ENCODE measurements at places on chromosomes 13 and 19. TPM values are rescaled to one million over a fixed set of nuclear protein-coding genes. Genes with fewer than 3 reads are reported as not detected.

DNA sequence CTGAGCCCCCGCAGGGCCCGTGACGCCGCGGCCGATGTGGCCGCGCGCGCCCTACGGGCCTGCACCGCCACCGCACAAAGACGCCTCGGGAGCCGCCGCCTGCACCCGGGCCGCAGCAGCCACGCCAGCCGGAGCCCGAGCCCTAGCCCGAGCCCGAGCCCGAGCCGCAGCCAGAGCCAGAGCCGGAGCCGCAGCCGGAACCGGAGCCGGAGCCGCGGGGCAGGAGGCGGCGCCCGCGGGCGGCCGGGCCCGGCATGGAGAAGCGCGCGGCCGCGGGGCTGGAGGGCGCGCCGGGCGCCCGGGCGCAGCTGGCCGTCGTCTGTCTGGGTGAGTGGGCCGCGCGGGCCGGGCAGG is 379 bp downstream of the LRP3 start:
- no peak for DNase-seq

GRCh38 chr13:67143544-67144115 is 86.5 kb downstream of the PCDH9 start:
- DNase-seq: no peak

LYPD3 gene
- 0.27 TPM for total RNA-seq

GRCh38 chr19:9323557-9323918 is 441 bp upstream of the ZNF559 start:
- DNase-seq: peak; percentile 92

- DNase-seq: no peak
Observed at GRCh38 chr13:25753976-25754375, 297.8 kb downstream of the SHISA2 start.

ARHGAP45 gene
- 12.7 TPM for total RNA-seq

DNA sequence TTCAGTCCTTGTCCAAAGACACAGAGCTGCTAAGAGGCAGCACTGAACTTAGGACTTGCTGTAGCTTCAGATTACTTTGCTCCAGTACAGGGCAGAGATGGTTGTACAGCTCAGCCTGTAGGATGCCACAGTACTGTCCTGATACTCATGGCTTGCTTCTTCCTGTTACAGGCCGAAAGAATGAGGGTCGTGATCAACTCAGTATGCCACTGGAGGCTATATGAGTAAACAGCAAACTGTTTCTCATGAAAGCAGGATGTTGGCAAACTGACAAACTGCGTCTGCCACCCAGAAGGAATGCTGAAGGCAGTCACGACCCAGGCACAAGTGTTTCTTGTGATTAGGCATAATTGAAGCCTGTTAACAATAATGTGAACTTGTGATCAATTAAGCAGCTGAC is 2.8 kb downstream of the ZNF749 start:
- DNase-seq: no peak

KLK6 gene
- total RNA-seq: 0.74 TPM

DNA sequence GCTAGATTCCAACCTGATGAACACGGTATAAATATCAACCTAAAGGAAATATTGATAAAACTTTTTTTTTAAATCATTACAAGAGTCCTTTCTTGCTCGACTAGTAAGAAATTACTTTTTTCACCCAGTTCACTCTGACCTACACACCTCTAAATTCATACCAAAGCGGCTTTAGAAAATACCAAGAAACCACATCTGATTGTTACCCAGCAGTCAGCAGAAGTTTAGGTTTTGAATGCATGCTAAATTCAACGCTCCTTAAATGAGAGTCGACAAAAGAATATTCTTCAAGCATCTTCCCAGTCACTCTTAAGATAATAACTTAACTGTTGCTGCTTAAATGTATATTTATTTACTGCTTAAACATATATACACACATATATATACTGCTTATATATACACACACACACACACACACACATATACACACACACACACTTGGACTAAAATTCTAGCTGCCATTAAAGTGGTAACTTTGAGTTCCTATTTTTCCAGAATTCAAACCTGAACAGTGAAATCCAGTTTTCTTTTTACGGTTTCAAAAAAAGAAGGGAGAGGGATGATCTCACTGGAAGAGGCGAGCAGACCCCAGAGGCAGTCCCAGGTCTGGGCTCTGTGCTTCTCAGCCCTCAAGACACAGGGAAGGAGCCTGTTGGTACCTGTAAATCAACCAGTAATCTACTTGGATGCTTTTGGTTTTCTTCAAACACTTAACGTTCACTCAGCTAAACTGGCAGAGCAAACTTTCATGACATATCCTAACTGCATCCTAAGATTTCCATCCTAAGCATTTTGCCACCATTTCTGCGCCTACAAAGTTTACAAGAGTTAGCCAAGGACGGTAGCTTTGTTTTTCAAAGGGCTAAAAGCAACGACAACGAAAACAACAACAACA is 1.7 kb downstream of the STK24 start:
- DNase-seq: no peak

SLITRK1 gene
- total RNA-seq: not detected

DNA sequence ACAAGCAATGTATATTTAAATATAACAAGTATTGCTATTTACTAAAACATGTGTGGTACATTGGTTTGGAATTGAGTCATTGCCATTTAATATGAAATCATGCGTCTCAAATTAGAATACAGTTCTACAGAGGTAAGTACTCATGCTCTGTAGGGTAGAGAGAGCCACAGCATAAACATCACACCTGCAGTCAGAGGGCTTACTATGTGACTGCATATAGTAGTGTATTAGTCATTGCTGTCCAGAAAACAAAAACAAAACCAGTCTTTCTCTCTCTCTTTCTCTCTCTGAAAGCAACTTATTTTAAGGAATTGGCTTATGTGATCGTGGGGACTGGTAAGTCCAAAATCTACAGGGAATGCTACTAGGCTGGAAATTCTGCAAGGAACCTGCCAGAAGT is 370.3 kb downstream of the GPC5 start:
- no peak for DNase-seq

DNA sequence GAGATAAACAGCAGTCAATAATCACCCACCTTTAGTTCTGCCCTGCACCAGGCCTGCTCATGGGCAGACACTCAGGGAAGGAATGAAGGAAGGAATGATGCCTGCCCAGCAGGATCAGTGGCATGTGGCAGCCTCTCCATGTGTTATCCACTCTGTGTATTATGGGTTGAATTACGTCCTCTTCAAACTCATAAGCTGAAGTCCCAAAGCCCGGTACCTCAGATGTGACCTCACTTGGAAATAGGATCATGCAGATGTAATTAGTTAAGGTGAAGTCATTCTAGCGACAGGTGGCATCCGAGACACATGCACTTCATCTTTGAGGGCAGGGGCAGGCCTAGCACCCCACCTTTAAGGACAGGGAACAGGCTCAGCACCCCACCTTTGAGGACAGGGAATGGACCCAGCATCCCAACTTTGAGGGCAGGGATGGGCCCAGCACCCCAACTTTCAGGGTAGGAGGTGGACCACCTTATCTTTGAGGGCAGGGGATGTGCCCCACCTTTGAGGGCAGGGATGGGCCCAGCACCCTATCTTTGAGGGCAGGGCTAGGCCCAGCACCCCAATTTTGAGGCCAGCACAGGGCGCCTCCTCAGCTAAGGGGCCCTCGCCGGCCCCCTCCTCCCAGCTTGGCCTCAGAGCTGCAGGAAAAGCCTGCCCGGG is 127.6 kb downstream of the URI1 start:
- DNase-seq: no peak

RGL3 gene
- total RNA-seq: 2.5 TPM

DNA sequence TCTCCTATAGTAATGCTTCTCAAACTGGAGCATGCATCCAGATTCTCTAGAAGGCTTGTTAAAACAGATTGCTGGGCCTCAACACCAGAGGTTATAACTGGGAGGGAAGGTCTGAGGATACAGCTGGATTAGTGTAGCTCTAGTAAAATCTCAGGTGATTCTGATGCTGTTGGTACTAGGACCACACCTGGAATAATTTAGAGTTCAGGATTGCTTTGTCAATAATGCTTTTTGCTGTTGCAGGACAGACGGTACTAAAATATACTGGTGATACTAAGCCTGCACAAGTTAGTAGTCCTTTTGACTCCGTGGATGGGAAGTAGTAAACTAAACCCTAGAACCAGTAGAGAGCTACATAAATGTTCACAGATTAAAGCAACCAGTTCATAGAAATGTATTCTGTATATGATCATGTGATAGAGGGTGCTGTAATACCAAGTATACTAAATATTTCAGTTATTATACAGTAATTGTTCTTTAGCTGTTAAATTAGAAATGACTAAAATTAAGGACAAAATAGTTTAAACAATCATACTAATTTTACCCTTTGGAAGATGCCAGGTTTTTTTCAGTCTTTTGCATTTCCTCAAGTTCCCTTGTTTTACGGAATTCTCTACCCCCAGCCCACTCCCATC is 258.2 kb upstream of the STARD13 start:
- DNase-seq: no peak

DNA sequence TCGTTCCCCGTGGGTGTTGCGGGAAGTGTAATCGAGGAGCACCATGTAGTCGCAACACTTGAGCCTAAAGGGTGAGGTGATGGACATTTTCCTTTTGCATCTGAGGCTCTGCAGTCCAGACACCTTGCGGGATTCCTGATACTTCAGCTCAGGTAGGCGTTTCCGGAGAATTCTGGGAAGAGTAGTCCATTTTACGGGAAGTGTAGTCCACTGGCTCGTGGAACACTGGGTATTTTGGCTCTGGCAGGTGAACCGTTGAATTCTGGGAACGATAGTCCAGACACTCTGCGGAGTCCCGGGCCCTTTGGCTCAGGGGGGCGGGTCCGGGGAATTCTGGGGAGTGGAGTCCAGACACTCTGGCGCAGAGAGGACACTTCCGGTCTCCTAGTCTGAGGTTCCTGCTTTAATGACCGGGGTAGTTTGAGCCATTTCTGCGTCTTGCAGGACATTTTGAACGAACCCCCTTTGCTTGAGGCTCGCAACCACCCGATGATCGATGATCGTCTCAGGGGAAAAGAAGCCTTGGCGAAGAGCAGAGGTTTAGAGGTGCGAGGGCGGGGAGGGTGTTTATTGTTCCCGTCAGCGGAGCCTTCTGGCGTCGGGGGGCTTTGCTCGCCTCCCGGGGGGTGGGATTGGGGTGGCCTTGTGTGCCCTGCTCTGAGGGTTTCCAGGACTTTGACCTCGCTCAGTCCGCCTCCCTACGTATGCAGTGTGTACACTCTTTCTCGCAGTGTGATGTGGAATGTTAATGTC is at the start of gene ZNF223:
Gene ZNF223 (plus strand): TSS at position 387 of the 753 bp plus-strand sequence. CDS start 3,141 bp downstream, outside the sequence.
- DNase-seq: peak; percentile 98

ZNF432 gene
- 5.1 TPM for total RNA-seq

DNA sequence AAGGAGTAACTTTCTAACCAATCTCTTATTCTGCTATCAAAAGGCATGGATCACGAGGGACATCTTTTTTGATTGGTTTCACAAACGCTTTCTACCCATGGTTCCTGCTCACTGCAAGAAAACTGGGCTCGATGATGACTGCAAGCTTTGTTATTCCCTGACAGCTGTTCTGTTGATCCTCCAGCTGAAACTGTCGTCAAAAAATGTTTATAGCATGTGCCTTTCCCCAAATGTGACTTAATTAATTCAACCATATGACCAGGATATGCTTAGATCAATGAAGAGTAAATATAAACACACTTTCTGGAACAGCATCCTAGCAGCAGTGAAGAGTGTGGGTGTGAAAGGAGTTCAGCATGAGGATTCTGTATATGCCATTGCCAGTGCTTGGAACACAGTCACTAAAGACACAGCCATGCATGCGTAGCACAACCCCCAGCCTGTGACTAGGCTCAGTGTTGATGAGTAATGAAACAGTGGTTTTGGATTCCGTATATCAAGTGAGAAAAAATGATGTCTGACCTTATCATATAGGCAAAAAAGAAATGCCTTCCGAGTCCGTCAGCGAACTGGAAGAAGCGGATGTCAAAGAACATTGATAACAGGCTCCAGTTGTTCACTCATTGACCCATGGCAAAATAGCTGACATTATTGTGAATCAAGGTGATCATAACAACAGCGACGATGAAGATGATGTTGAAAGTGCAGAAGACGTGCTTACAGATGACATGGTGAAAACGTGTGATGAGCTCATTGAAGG is 347.4 kb downstream of the FGF9 start:
- DNase-seq: no peak

RXFP2 gene
- total RNA-seq: not detected

ZIC2 gene
- total RNA-seq: 0.05 TPM

FFAR2 gene
- total RNA-seq: not detected

DNA sequence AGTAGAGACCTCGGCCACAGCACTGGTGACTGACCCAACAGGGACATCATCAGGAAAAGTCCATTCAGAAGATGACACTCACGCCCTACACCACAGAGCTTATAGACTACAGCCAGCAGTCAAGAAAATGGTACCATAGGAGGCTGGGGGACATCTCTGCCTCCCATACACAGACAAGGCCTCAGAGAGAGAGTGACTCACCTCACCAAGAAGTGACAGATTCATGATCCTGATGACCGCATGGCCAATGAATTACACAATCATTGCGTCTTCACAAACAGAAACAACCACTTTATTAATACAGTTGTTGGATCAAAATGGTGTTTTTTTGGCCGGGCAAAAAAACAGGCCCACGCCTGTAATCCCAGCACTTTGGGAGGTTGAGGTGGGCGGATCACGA is 260.8 kb upstream of the TSHZ3 start:
- no peak for DNase-seq

- DNase-seq: no peak
Observed at GRCh38 chr13:36666477-36667229, 7.2 kb upstream of the SERTM1 start.
